NCI-H1105 (cell line): ENCODE measurements at places on chromosomes 6 and 20.

- DNase-seq = peak; percentile 3
These were observed 481.3 kb upstream of the CITED2 start for GRCh38 chr6:139855671-139856311.

DNA sequence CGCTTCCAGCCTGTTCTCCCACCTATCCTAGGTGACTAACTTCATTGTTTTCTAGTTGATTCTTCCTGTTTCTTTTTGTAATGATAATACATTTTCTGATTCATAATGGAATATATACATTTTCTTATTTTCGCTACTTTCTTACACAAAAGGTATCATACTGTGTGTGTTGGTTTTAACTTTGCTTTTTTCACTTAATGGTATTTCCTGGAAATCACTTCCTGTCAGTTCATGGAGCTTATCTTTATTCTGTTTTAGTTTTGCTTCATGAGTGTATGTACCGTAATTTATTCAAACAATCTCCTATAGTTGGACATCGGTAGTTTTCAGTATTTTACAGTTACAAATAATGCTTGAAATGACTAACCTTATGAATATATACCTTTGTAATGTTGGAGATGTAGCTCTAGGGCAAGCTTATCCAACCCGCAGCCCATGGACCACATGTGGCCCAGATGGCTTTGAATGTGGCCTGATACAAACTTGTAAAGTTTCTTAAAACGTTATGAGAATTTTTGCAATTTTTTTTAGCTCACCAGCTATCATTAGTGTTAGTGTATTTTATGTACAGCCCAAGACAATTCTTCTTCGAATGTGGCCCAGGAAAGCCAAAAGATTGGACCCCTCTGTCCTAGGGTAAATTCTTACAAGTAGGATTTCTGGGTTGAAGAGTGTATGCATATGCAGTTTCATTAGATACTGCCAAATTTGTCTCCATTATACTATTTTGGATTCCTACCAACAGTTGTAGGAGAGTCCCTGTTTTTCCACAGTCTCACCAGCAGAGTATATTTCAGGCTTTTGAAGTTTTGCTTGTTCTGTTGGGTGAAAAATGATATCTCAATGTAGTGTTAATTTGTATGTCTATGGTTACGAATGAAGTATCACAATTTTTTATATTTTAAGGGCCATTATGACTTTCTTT is 16.7 kb downstream of the TRMT11 start:
- DNase-seq = no peak

GRCh38 chr6:1868561-1869261 is 259.0 kb downstream of the FOXC1 start:
- DNase-seq = no peak

GRCh38 chr6:169518451-169518850 is 183.4 kb downstream of the WDR27 start:
- DNase-seq = no peak

DNA sequence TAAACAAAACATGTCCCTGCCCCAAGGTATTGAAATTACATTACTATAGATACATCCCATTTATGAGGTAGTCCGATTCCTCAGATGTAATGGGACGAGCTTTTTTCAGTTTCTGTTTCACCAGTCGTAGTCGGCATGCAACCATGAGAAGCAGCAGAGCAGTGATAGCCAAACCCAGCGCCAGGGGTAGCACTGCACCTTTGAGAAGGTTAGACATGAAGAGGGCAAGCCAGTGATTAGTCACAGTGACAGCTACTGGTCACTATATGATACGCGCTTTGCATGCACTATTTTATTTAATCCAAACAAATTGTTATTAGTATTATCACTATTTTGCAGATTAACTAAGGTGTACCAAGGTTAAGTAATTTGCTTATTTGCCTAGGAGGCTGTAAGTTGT is 43.7 kb downstream of the LRP11 start:
- DNase-seq = no peak

GRCh38 chr6:36683656-36684446 is 5.3 kb downstream of the CDKN1A start:
- no peak for DNase-seq

- DNase-seq = no peak
These were observed 59.8 kb upstream of the CARMIL1 start for GRCh38 chr6:25219216-25219916.

DNA sequence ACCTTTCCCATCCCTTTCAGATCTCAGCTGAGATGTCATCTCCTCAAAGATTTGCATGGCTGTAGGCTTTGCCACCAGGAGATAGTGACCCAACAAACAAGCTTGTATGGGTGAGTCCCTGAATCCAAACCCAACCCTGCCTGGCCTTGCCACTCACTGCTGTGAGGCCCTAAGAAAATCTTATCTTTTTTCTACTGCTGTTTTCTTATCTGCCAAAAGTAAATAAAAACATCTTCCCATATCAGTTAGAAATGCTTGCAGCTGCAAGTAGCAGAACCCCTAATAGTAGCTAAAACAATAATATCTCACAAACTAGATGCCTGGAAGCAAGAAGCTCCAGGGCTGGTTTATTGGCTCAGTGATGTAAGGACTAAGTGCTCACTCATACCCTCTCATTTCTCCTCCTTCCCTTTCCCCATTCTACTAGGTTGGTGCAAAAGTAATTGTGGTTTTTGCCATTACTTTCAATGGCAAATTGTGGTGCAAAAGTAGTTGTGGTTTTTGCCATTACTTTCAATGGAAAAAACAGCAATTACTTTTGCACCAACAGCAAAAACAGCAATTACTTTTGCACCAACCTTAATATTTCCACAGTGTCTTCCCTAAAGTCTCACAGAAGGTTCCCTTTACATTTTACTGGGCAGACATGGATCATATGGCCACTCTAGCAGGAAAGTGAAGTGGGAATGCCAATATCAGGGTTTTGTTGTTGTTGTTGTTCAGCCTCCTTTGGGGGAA is 56.7 kb upstream of the PSMF1 start:
- no peak for DNase-seq

- DNase-seq = no peak
These were observed 1.6 kb downstream of the PPARD start for GRCh38 chr6:35343835-35344550.

- DNase-seq = no peak
These were observed 224.3 kb upstream of the SYNDIG1 start for GRCh38 chr20:24245094-24245493.

DNA sequence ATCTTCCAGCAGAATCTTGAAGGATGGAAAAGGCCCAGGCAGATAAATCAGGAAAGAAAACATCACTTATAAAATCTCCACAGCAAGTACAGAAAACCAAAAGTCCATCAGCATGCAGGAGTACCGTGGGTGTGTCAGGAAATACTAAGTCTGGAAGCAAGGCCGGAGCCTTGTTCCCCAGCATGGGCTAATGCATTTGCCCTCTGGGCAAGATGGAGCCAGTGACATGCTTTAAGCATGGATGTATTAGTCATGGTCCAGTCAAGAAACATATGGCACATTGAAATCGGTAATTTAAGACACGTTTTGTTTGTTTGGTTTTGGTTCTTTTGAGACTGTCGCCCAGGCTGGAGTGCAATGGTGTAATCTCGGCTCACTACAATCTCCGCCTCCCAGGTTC is 506.0 kb upstream of the JARID2 start:
- no peak for DNase-seq

DNA sequence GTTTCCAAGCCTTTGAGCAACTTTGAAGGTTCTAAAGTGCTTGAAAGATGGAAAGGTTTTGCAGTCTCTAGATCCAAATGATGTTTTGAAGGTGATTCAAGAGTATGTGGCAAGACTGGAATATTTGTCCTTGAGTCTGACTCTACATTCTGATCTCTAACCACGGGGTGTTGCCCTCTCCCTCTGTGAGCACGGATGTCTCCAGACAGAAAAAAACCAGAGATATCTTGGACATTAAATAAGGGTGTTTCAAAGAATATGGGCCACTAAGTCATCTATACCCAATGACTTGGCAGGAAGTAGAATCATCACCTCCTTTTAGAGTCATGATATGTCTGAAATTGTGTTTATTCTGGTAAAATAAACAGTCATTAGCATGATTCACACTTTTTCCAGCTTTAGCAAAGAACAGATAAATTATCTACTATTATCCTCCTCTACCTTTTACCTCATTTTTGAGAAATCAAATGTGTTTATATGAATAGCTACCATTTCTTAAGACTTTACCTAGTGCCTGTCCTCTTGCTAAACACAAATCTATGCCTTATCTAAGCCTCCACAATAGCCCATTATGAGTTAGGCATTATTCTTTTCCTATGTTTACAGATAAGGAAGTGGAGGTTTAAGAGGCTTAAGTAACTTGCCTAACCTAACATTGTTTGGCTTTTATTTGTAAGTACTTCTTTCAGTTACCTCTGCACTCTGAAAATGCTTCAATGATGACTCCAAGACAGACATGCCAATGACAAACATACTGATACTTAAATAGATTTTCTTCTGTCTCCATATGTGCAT is 384.4 kb downstream of the BMP2 start:
- DNase-seq = no peak

GRCh38 chr6:14817074-14817473 is 428.8 kb upstream of the JARID2 start:
- DNase-seq = no peak

- DNase-seq = no peak
These were observed 308.2 kb downstream of the PHF3 start for GRCh38 chr6:63943826-63944225.

DNA sequence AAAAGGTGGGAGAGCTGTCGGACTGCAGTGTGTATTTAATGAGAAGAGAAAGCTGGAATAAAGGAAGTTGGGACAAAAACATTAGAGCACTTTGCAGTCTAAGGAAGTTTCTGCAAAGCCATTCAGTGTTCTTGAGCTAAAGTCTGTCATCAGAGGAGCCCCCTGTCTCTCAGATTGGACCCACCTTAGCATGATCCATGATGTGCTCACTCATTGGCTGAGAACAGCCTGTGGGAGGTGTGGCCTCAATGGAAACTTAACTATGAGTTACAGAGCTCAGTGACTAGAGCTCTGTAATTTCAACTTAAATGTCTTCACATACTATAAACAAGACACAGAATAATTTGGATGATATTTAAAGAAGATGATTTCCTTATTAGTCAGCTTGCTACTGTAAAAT is 437.0 kb downstream of the BTBD3 start:
- no peak for DNase-seq

DNA sequence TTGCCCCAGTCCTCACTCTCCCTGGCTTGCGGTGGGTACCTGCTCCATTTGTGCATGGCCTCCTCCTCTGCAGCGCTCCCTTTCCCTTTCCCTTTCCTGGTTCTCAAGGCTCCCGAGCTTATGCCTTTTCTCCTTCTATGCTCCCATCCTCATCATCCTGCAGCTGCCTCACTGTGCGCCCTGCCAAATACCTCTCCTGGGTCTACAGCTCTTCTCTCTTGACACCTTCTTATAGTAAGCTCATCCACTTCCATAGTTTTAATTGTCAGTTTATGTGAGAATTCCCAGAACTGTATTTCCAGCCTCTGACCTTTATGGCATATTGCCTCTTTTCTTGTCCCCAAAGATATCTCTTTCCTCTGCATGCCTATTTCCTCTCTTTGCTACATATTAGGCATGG is 5.9 kb downstream of the ADGRF5 start:
- no peak for DNase-seq

DNA sequence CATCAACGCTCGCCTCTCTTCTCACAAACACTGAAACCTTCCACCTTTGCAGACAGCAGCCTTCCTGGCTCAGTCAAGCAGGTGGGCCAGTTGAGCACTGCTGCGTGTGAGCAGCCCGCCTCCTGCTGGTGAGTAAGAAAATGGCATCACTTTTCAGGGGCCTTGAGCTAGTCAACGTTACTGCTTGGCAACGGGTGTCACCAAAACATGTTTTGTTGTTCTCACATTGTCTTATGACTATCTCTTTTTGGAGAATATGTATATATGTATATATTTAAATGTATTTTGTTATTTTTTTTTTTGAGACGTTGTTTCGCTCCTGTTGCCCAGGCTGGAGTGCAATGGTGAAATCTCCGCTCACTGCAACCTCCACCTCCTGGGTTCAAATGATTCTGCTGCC is 97.0 kb upstream of the AGPAT4 start:
- peak; percentile 82 for DNase-seq

DNA sequence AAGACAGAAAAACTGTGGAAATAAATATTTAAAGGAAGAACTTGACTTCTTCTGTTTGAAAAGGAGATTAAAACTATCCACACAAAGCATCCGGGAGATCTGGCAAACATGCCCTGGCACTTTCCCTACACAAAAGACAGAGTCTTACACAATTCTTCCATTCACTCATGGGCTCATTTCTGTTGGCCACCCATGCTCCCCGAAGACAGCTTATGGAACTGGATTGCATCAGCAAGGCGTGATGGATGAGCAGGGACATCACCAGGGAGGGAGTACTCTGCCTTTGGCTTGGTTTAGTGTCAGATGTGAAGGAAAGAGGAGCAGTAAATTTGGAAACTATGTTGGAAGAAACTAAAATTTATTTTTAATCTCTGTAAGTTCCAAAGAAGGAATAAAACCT is 379.3 kb downstream of the CD109 start:
- DNase-seq = no peak

DNA sequence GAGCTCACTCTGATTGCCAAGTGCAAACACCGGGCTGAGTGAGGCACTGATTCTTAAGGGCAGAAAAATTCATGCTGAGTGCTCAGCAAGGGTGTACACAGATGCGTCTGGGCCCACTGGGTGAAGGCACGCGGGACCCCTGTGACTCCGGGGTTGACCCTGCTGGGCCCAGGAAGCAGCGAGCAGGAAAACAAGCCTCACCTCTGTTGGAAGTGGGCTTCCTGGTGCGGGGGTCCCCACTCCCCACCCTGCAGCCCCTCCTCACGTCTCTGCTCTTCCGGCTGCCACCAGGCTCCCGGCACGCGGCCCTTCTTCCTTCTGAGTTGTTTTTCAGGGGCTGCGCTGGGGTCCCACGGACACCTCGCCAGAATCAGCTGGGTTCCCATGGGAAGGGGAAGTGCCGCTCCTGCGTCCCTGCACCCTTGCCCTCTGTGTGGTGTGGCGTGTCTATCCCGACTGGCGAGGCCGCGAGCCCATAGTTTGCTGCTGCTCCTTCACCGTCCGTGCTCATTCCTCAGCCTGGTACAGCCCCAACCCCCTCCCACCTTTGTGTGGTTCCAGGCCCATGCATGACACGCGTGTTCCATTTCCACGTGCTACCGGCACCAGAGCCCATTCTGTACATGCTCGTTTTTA is 80.6 kb upstream of the BHLHE23 start:
- DNase-seq = no peak

- no peak for DNase-seq
These were observed 130.4 kb downstream of the PTPRK start for GRCh38 chr6:128389820-128390534.

GRCh38 chr6:8180327-8181159 is 78.2 kb upstream of the EEF1E1 start:
- no peak for DNase-seq

DNA sequence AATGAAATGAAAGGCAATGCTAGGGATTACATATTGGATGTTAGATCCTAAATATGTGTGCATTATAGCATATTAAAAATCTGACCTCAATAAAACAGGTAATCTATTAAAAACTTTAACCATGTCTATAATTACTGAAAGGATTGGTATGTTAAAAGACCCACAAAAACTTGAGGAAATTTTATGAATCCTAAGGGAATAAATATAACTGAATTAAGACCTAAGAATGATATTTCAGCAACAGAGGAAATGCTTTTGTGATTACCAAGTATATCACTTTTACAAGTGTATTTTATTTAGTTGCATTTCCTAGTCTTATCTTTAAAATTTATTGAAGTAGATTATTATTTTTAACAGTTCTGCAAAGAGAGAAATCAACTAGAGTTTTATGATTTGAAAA is 571.5 kb downstream of the HDGFL1 start:
- DNase-seq = no peak

- no peak for DNase-seq
These were observed 17.2 kb downstream of the DYNLT1 start for GRCh38 chr6:158627168-158627939.
